ENCODE measurements at places on chromosomes 2 and 18.
A peak's percentile ranks its signal among the peaks of the same experiment; 100 is the strongest.

DNA sequence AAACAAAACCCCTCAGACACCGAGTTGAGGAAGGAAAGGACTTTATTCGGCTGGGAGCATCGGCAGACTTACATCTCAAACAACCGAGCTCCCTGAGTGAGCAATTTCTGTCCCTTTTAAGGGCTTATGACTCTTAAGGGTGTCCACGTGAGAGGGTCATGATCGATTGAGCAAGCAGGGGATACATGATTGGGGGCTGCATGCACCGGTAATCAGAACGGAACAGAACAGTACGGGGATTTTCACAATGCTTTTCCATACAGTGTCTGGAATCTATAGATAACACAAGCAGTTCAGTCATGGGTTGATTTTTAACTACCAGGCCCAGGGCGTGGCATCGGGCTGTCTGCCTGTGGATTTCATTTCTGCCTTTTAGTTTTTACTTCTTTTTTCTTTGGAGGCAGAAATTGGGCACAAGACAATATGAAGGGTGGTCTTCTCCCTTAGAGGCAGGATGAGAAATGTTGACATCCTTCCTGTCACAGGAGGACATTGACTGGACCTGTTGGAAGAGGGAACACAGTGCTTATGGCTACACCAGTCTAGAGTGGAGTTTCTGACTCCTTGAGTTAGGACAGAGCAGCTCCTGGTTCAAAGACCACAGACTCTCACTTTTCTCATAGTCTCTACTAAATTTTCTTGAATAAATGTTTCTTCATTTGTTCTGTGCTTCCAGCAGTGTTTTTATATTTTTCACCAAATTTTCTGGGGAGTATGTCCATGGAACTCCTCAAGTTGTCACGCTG lies 35.8 kb downstream of the SPOPL start:
- DNase-seq: no peak

GRCh38 chr2:19505199-19506136 lies 147.0 kb upstream of the OSR1 start:
- DNase-seq: no peak

- no peak for DNase-seq
Observed at GRCh38 chr2:68878753-68879152, 7.6 kb upstream of the BMP10 start.

- peak; percentile 91 for DNase-seq
Observed at GRCh38 chr18:79378536-79379250, 17.0 kb upstream of the NFATC1 start.

- DNase-seq: no peak
Observed at GRCh38 chr18:42765302-42765701, 350.2 kb downstream of the RIT2 start.

DNA sequence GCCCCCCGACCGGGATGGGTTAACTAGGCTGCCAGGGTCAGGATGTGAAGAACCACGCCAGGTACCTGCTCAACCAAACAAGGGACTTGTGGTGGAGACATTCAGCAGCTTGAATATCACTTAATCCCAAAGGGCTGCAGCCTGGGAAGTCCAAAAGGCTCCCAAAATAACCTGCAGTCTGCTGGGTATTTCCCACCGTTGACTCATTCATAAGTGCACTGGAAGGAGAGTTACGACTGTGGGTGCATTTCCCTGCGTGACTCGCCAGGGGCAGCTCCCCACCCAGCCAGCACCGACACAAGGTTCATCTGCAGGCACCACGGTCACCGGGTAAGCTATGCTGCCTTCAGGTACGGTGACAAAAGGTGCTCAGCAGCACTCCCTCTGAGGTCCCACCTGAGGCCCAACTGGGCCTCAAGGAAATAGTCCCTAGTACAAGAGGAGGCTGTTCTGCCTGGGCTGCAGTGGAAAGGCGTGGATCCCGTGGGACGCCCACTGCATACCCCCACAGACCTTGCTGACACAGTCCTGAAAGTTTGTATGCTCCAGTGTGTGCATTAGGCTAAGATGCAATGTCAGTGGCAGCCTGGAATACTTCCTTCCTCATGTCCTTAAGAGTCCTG lies 86.5 kb downstream of the UXS1 start:
- no peak for DNase-seq

- DNase-seq: no peak
Observed at GRCh38 chr2:207694811-207695281, 16.6 kb upstream of the CCNYL1 start.

- DNase-seq: no peak
Observed at GRCh38 chr2:114810092-114810491, 367.7 kb downstream of the DPP10 start.

DNA sequence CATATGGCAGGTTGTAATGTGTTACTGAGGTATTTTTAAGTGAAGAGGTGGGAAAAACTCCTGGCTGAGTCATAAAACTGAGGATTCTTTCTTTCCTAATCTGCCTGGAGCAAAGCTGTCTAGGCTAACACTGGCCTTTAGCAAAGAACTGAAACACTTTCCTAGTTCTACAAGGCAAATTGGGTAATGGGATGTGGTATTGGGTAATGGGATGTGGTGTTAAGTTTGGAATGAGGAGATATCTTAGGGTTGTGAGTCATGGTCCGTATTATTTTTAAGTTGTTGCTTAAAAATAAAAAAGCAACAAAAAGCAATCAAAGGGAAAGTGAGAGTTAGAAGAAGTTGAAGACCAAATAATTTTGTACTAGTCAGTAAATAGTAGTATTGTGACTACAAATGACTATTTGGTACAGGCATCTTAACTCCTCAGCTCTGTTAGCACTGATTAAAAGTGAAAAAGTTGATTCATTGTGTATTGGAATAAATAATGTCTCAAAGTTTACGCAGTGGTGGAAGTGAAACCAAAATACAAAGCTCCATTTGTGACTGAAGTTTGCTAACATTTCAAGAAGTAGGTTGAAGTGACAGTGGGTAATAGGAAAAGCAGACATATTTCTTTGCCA lies 216.8 kb downstream of the CAMKMT start:
- no peak for DNase-seq

DNA sequence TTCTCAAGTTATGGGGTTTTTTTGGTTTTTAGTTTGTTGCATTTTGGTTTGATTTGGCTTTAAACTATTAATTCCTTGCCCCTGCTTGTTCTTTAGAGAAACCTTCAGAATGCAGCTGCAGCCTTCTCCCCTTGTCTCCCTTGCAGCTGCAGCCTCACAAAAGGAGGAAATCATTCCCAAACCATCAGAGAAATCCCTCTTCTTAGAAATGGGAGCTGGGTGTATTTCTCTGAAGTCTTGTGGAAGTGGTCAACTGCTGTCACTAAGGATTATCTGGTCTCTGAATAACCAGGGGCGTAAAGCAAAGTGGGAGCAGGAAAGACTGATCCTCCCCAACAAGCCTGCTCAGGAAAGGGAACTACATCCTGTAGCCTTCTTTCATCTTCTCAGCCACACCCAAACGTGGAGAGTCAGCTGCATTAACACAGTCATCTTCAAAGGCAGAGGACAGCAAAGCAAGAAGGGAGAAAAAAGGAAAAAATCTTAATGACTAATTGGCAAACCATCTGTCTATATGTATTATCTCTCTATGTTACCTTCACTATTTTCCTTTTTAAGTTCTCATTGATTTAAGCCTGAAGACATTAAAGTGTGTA lies 1834.1 kb upstream of the PIK3C3 start:
- no peak for DNase-seq

DNA sequence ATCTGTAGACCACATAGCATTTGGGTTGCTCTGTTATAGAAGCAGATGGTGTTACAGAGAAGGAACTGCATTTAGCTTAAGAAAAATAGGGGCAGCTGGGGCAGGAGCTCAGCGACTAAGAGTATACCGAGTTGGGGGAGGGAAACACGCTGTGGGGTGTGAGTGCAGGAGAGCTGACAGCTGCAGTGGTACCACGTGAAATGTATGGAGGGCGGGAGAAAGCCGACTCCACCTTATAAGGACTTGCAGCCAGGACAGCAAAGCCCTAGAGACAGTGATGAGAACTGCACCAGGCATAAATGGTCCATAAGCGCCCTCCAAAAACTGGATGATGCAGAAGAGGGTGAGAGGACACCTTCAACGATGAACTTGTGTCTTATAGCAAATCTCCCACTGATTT lies 237.6 kb downstream of the PRKCE start:
- DNase-seq: no peak

- DNase-seq: no peak
Observed at GRCh38 chr2:226916669-226917068, 80.8 kb downstream of the RHBDD1 start.

DNA sequence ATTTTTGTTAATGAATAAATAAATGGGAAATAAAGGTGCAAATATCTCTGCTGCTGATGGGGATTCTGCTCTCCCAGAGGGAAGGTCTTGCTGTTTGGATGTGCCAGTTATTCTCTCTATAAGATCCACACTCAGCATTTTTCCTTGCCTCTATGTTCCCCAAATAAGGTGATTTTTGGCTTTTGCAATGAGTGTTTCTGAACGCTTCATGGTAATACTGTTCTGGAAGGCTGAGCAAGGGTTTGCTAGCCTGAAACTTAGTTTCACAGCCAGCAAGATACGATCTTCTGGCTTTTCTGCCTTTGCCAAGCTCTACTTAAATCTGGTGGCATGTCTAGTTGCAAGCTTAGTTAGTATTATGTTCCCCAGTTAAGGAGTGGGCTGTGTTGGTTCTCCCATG lies 114.6 kb downstream of the LPIN1 start:
- no peak for DNase-seq

GRCh38 chr18:75204269-75204731 lies 4.6 kb downstream of the PTGR3 start:
- DNase-seq: peak; percentile 75

GRCh38 chr2:48725696-48726494 lies 29.6 kb downstream of the LHCGR start:
- no peak for DNase-seq

DNA sequence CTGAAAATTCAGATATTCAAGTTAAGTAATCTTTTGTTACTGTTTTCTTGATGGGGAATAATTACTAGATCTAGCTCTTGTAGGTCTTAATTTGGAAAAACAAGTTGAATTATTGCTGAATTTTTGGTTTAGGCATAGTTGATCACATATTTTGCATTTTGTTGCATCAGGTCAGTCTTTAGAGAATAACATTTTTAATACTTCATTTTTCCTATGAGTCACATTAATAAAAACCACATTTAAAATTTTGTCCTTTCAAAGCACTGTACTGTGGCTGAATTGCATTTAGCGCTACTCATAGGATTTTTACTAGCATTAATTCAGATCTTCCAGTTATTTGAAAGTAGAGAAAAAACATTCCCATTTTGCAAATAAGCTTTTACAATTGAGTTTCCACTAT lies 23.2 kb downstream of the MAP4K4 start:
- no peak for DNase-seq

DNA sequence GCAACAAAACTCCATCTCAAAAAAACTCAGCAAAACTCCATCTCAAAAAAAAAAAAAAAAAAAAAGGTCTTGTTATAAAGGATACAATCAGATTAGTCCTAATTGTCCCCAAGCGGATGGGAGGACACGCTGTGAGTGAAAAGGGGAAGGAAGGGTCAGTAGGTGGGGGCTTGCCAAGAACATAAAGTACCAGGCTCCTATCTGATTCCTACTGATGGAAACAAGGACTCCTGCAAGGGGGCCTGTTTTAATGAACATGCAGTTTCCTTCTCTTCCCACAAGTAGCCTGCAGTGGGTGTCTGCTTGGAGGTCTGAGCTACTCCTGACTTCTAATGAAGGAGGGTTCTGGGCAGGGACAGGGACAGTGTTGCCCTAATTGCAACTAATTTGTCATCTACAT lies 7.9 kb downstream of the SCG2 start:
- no peak for DNase-seq

GRCh38 chr2:64574871-64575270 lies 50.7 kb downstream of the AFTPH start:
- no peak for DNase-seq

DNA sequence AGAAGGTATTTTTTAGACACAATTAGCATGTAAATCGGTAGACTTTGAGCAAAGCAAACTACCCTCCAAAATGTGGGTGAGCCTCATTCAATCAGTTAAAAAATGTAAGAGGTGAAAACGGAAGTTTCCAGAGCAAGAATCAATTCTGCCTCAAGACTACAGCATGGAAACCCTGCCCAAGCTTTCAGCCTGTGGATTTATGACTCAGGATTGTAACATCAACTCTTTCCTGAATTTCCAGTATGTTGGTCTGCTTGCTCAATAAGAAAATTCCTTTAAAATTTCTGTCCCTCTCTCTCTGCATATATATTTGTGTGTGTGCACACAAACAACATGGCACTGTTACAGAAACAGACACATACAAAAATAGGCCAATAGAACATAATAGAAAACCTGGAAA lies 228.6 kb upstream of the DOK6 start:
- no peak for DNase-seq

GRCh38 chr2:234905547-234906265 lies 46.1 kb upstream of the SH3BP4 start:
- DNase-seq: no peak

- no peak for DNase-seq
Observed at GRCh38 chr2:221245045-221245444, 327.1 kb downstream of the EPHA4 start.

DNA sequence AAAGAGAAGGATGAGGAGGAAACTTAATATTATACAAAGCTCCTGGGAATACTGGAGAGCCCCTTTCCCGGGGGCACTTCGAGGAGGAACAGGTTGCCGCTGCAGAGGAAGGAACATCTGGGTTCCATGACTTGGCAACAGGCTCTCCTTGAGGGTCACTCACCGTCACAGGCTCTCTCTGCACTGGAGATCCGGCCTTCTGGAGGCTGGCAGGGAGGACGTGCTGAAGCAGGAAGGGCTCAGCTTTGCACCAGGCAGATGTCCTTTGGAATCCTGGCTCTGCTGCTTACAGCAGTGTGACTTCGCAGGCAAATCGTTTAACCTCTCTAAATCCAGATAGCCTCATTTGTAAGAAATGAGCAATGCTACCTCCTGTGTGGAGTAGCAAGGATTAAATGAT lies 2.9 kb upstream of the DPYSL5 start:
- DNase-seq: no peak

DNA sequence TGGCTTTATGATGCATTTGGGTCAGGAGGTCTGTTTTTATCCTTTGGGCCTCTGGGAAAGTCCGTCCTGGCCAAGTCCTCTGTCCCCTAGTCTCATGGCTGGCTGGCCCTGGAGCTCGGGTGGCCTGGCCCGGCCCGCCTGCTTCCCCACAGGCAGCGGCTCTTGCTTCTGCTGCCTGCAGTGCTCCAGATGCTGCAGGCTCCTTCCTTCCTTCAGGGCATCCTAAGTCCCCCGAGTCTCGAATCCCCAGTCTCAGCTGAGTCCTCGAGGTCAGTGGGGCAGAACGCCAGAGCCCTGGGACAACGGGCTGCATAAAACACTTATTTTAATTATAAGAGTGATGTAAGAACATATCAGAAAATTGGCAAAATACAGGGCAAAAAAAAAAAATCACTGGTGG lies 71.2 kb downstream of the HPCAL1 start:
- no peak for DNase-seq

- DNase-seq: no peak
Observed at GRCh38 chr2:75022516-75022915, 64.1 kb downstream of the POLE4 start.

GRCh38 chr18:64398320-64398719 lies 249.4 kb upstream of the LINC00305 start:
- no peak for DNase-seq

- DNase-seq: no peak
Observed at GRCh38 chr18:21830532-21830931, 89.9 kb downstream of the MIB1 start.

All from kidney (tissue), 22 donors.